ENCODE measurements at places on chromosomes 5 and 9. TPM values are rescaled to one million over a fixed set of nuclear protein-coding genes. Genes with fewer than 3 reads are reported as not detected.
A peak's percentile ranks its signal among the peaks of the same experiment; 100 is the strongest.

The PCDHAC1 gene
- 4.1 TPM for total RNA-seq

The CBY3 gene
- not detected for total RNA-seq

GRCh38 chr5:180155365-180155926, 53.6 kb downstream of the RASGEF1C start:
- H3K27ac ChIP-seq: no peak overlapping the region
- H3K4me3 ChIP-seq: no peak overlapping the region
- no peak for DNase-seq

GRCh38 chr5:147954971-147955370, 48.6 kb upstream of the C5orf46 start:
- no peak overlapping the region for H3K4me3 ChIP-seq
- H3K27me3 ChIP-seq: no peaks in the 10 kb centered on the region
- H3K4me1 ChIP-seq: peaks cover 3% of the 10 kb centered on the region
- H3K36me3 ChIP-seq: peaks cover 32% of the 10 kb centered on the region
- DNase-seq: no peak

GRCh38 chr9:87872079-87872624, 10.5 kb upstream of the SPATA31E1 start:
- no peak for DNase-seq
- no peaks in the 10 kb centered on the region for H3K4me1 ChIP-seq
- no peak overlapping the region for H3K4me3 ChIP-seq
- H3K27ac ChIP-seq: no peak overlapping the region
- H3K36me3 ChIP-seq: no peaks in the 10 kb centered on the region

GRCh38 chr5:63025679-63026078, 447.1 kb downstream of the LRRC70 start:
- no peaks in the 10 kb centered on the region for H3K27me3 ChIP-seq
- peaks cover 2% of the 10 kb centered on the region for H3K36me3 ChIP-seq
- H3K27ac ChIP-seq: no peak overlapping the region
- no peak overlapping the region for H3K4me3 ChIP-seq

DNA sequence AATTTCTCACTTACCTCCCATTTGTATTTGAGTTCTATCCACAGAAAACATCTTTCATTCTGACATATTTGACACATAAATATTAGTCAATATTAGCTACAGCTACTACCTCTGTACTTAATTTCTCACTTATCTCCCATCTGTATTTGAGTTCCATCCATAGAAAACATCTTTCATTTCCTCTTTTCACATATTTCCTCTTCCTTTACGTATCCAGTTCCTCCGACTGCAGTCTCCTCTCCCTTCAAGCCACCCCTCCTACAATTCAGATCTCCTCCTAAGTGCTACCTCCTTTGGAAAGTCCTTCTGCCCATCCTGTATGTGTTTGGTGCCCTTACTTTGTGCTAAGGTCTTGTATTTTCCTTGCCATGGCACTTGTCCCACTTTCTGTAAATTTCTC, 1.6 kb downstream of the SREK1IP1 start:
- peak overlapping the region; percentile 52 for H3K27ac ChIP-seq
- no peaks in the 10 kb centered on the region for H3K27me3 ChIP-seq
- peak overlapping the region; percentile 100 for H3K4me3 ChIP-seq
- DNase-seq: no peak
- peaks cover 40% of the 10 kb centered on the region for H3K4me1 ChIP-seq
- peaks cover 5% of the 10 kb centered on the region for H3K36me3 ChIP-seq
